ENCODE measurements at places on chromosomes 16 and 17. TPM values are rescaled to one million over a fixed set of nuclear protein-coding genes. Genes with fewer than 3 reads are reported as not detected.

Gene KRT33A
- not detected for total RNA-seq

Gene BICDL2
- total RNA-seq = not detected

Gene IRF8
- not detected for total RNA-seq

Gene TANGO6
- total RNA-seq = 13.1 TPM

Gene TMEM238L
- total RNA-seq = not detected

Gene HIRIP3
- total RNA-seq = 14.0 TPM

Gene CD300H
- not detected for total RNA-seq

Gene RNF222
- total RNA-seq = not detected

Gene NAT9
- 48.9 TPM for total RNA-seq

Gene VMO1
- total RNA-seq = 0.82 TPM

Gene ZG16
- total RNA-seq = not detected

Gene OR4D1
- total RNA-seq = not detected

Gene SEC14L5
- total RNA-seq = not detected

Gene WNT3
- total RNA-seq = 4.9 TPM

Data from chondrocyte (in vitro differentiated cells).